Stromal cell of bone marrow (primary cell): ENCODE measurements at places on chromosomes 2 and 18.

DNA sequence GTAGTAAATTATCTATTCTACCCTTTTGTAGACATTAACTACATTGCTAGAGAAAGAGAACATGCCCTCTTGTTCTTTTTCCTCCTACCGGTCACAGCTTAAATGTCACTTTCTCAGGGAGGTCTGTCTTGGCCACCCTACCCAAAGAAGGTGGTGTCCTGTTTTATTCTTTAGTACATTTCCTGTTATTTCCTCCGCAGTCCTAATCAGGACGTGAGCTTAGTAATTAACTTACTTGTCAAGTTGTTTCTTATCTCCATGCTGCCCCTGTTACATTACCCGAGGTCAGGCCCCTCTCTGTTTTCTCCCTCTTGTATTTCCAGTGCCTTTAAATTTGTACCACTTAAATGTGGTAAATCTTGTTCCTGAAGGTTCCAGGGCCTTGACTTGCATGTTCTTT, 73.7 kb upstream of the RMDN2 start:
- no peak for DNase-seq

GRCh38 chr2:218027426-218028188, 24.8 kb upstream of the TNS1 start:
- no peak for DNase-seq

DNA sequence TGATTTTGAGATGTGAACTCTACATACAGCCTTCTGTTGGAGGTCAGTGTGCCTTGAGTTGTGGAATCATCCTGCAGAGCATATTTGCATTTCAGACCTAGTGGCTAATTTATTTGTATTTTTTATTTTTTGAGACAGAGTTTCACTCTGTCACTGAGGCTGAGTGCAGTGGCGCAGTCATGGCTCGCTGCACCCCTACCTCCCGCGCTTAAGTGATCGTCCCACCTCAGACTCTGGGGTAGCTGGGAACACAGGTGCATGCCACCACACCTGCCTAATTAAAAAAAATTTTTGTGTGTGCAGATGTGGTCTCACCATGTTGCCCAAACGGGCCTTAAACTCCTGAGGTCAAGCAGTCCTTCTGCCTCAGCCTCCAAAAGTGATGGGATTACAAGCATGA, 104.4 kb downstream of the ASXL3 start:
- DNase-seq = no peak

DNA sequence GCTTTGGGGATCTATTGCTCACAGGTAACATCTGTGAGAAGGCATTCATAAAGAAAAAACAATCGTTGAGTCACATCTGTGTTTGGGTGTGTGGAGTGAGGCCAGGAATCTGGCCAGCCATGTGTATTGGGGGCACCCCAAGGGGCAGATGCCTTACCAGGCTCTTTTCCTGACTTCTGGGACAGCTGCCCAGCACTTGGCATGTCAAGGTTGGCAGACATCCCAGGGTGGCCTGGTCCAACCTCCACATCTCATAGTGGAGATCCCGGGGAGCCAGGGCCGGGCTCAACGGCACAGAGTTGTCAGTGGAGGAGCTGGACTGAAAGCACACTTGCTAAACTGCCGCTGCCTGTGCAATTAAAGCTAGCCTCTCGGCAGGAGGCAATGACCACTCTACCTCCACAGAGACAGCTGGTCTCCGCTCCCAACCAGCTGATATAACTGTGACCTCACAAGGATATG, 75.3 kb upstream of the MGAT4A start:
- peak; percentile 21 for DNase-seq

- DNase-seq = no peak
Measured at GRCh38 chr2:232587512-232587911, 37.0 kb downstream of the EIF4E2 start.

DNA sequence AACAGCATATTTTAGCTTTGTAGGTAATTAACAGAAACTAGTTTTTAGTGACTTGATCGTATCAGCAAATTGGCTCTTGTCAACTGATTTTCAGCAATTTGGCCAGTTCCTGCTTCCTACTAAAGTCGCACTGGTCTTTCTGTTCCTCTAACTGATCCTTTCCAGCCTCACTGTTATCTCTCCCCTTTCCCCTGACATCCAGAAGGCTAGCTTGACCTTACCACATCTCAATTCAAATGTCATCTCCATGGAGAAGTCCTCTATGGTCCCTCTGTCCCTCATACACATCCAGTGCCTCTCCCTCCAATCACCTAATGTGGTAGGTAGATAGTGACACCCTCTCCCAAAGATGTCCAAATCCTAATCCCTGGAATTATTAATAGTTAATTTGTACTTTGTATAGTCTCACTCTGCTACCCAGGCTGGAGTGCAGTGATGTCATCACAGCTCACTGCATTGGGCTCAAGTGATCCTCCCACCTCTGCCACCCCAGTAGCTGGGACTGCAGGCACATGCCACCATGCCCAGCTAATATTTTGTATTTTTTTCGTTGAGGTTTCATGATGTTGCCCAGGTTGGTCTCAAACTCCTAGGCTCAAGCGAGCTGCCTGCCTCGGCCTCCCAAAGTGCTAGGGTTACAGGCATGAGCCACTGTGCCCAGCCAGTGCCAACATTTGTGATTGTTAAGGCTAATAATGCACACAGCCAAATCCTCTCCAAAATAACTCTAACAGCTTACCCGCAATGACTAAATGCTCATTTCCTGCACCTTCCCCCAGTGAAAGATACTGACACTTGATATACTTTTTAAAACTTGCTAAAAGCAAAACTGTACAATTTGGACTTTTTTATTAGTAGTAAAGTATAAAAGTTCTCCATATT, 16.9 kb downstream of the PSTPIP2 start:
- no peak for DNase-seq

DNA sequence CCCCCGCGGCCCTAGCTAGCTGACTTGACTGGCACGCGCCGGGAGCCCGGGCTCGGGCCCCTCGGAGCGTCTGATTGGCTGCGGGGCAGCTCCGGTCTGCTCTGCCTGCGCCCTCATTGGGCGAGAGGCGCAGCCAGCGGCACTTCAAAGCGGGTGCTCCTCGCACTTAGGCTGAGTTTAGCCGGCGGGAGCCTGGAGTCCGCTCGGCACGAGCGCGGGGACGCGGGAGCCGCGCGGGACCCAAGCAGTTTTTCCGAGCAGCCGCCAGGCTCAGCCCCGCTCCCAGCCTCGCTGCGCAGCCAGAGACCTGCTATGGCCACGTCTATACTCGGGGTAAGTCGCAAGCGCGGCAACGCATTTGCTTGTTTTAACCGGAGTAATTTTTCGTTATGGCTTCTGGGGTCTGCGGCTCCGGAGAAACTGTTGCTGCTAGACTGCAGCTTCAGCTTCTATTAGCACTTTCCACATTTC, at the start of gene SP9:
Gene SP9 (plus strand): TSS at position 174 of the 471 bp plus-strand sequence. CDS start 139 bp downstream, at position 313.
- DNase-seq = no peak

- no peak for DNase-seq
Measured at GRCh38 chr2:135954020-135954601, 31.3 kb downstream of the DARS1 start.

- no peak for DNase-seq
Measured at GRCh38 chr2:203567691-203568090, 32.6 kb upstream of the RAPH1 start.

GRCh38 chr2:4866198-4866597, 826.0 kb upstream of the SOX11 start:
- DNase-seq = no peak

GRCh38 chr2:69572641-69573040, 70.9 kb downstream of the AAK1 start:
- peak; percentile 77 for DNase-seq

GRCh38 chr2:228067309-228067708, 114.2 kb downstream of the SPHKAP start:
- no peak for DNase-seq

GRCh38 chr18:77071711-77072292, 60.8 kb downstream of the MBP start:
- peak; percentile 63 for DNase-seq

GRCh38 chr2:21282515-21282898, 158.7 kb downstream of the TDRD15 start:
- DNase-seq = no peak

- DNase-seq = peak; percentile 99
Measured at GRCh38 chr2:160666154-160667060, 172.8 kb upstream of the RBMS1 start.

DNA sequence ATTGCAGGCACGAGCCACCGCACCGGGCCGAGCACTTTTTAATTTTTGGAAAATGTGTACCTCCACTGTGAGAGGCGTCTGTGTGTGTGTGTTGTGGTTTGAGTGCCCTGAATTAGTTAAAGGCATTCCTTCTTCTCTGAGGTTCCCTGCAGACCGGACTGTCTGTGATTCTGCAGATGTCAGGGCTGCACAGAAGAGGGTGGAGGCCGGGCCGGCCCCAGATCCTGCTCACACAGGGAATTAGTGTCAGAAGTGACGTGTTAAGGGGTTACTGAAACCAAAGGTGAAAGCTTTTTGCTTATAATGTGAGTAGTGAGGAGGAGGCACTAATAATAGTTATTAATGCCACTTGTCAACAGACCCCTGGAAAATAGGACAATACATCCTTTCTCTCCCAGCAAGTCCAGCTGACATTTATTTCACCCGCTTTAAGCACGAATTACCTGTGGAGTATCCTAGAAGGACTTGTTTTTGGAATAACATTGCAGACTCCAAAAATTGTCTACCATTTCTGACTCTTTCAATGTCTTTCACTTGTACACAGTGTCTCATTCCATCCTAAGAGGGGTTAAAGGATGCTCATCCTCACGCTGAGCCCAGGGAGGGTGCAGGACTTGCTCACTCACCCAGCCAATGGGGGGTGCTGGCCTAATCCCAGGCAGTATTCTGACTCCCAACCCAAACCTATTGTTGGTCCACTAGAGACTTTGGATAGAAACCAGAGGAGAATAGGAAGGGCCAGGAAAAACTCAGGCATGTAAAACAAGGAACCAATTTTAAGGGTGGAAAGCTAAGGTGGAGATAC, 16.2 kb downstream of the ARHGAP25 start:
- DNase-seq = no peak

- no peak for DNase-seq
Measured at GRCh38 chr18:76338619-76339245, 156.3 kb downstream of the ZNF516 start.

DNA sequence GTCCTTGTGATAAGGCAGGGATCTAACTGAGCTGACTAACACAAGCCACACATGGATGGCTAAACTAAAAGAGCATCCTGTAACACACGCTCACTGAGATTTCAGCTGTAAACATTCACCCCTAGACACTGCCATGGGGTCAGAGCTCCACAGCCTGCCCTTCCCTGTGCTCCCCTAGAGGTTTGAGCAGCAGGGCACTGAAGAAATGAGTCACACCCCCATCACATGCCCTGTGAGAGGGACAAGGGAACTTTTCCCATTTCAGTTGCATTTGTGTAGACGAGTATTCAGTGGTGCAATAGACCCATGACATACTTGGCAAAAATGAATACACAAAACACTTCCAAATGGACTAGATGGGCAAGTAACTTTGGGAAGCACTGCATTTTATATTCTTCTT, 402.4 kb upstream of the LRRTM1 start:
- peak; percentile 24 for DNase-seq

DNA sequence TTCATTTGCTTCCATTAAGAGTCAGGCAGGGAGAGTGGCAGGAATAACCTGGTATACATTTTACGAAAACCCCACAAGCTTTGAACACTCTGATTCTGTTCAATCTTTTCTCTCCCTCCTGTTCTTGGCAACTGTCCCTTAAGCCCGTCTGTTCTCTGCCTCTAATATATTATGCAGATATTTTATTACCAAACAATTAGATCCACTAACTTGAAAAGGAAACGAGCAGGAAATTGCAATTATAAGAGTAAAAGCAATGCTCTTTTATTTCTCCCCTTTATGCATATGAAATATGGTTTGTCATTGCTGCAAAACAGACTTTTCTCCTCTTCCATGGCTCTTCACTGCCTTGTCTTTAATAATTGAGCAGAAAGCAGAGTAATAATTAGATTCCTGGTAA, 149.1 kb upstream of the CELF4 start:
- no peak for DNase-seq

GRCh38 chr18:75264195-75264594, 53.6 kb downstream of the TSHZ1 start:
- no peak for DNase-seq

GRCh38 chr18:61545281-61546245, 212.3 kb downstream of the CDH20 start:
- no peak for DNase-seq

DNA sequence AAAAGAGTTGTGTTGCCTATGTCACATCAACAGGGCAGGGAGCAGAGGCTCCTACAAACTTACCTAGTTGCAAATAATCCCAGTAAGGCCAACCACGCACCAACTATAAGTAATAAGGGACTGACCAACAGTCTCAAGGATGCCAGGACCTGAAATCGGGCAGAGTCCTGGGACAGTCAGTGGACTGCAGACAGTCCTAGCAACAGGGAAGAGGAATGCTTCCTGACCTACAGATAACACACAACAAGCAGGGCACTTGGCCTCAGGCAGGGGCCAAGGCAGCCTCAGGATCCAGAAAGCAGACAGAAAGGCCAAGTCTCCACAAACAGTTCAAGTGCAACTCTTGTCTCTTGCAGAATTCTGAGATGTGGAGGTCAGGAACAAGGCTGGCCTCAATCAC, 56.2 kb downstream of the GALNT14 start:
- DNase-seq = no peak

- no peak for DNase-seq
Measured at GRCh38 chr18:48878471-48878870, 72.3 kb downstream of the SMAD7 start.

GRCh38 chr2:45009928-45010701, 863 bp upstream of the SIX2 start:
- peak; percentile 94 for DNase-seq

GRCh38 chr2:122927197-122927596, 1097.9 kb upstream of the CNTNAP5 start:
- no peak for DNase-seq

DNA sequence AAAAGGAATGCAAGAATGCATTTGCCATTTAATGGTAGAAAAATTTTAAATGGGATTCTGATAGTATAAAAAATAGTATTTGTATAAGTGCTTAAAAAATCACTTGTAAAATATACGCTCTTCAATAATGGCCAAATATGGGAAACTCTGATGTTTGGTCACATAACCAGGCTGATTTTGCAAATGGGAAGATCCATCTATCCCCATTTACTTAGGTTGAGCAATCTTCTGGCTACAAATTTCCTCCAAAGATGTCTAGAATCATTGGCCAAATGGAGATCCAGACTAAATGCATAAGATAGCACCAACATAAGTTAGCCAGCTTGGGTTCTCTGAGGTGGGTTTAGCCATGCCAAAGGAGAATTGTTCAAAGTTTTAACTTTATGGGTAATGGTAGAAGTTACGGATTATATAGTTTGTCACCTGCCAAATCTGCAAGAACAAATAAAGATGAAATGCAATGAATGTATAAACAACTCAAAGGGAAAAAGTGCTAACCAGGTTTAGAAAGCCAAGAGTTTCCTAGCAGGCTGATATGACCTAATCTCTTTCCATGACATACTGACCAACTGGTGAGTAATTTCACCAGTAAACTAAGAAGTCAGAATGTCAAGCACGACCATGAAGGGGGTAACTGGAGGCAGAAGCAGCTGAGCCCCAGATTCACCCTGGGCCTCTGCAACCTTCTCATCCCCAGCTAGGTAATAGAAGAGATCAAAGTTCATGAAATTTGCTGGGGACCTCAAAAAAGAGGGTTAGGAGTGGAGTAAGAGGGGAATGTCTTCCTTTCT, 10.0 kb downstream of the RHOB start:
- peak; percentile 40 for DNase-seq

GRCh38 chr18:48919547-48919946, 31.2 kb downstream of the SMAD7 start:
- DNase-seq = no peak

GRCh38 chr18:79805211-79805887, 7.6 kb downstream of the KCNG2 start:
- no peak for DNase-seq
